NCI-H1105 (cell line): ENCODE measurements at places on chromosomes 5 and 9.

- DNase-seq, result no peak
Measured at GRCh38 chr5:106957336-106957735, 713.4 kb downstream of the EFNA5 start.

DNA sequence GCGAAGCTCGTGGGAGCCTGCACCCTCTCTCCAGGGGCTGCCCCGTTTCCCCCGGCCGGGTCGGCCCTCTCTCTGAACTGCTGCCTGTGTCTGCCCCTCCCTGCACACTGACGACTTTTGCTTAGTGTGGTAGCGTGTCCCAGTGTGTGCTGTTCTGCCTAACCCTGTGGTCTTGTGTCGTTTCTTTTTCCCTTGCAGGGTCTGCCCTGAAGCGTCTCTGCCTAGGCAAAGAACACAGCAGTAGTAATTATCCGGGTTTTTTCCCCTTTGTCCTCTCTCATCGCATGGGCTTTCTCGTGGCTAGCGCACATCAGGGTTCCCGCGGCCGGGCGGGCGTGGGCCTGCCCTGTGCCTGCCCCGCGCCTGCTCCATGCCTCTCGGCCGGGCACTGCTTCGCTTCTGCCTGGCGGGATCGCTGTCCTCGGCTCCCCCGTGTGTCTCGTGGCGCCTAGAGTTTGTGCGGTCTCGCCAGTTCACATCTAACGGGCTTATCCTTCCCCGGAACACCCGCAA is 122.7 kb downstream of the WNK2 start:
- no peak for DNase-seq

DNA sequence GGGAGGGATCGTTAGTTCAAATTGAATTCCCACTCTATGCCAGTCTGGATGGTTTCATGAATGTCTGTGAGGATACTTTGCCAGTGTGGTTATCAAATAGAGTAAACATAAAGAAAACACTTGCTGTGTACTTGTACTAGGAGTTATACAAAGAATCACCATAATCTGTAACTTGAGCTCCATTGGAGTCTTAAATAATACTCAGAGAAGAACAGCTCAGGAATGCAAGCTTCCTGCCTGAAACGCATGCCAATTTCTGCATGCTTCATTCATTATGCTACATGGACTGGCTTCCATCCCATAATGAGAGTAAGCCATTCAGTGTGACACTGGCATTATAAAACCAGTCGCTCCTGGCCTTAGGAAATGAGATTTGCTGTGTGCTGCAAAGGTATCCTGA is 351.4 kb downstream of the SEMA5A start:
- no peak for DNase-seq

DNA sequence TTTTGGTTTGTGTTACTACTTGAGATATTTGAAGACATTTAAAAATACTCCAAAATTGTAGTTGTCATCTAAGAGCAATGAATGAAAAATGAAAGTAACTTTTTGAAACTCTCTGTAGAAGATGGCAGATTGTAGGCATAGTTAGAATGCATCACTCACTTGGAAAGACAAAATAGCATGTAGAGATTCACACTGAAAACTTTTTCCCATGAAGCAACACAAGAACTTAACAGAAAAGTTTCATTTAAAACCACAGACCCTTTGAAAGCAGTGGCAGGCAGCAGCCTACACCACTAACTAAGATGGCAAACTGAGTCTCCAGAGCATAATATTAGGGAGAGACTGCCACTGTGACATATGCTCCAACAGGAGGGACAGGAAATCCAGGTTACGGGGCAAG is 18.9 kb upstream of the FAM174A start:
- DNase-seq, result no peak

GRCh38 chr5:132915681-132916080 is 42.2 kb downstream of the LEAP2 start:
- DNase-seq, result no peak

DNA sequence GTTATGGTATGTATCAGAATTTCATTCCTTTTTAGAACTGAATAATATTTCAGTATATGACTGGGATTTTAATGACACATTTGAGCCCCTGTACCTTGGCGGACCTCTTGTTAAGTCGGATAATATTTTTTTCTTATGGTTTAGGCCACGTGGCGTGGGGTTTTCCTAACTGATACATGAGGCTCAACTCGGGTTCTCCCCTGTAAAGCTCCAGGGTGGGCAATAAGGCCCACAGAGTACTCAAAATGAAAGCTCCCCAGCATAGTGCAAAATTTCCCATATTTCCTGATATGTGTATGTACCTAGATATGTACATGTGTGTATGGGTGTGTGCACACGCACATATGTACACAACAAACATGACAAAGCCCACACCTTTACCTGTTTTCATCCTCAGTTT is 24.5 kb downstream of the TICAM2 start:
- no peak for DNase-seq

GRCh38 chr9:365436-365835 is 150.8 kb downstream of the DOCK8 start:
- no peak for DNase-seq

GRCh38 chr9:10230512-10230911 is 382.3 kb downstream of the PTPRD start:
- no peak for DNase-seq
